Mesothelial cell of epicardium (in vitro differentiated cells): ENCODE measurements at places on chromosomes 5 and 9.
A peak's percentile ranks its signal among the peaks of the same experiment; 100 is the strongest.

GRCh38 chr5:68290847-68291246, 75.3 kb downstream of the PIK3R1 start:
- peak overlapping the region; percentile 99 for H3K27ac ChIP-seq
- no peak for DNase-seq
- peaks cover 78% of the 10 kb centered on the region for H3K4me1 ChIP-seq
- peaks cover 21% of the 10 kb centered on the region for H3K36me3 ChIP-seq
- H3K27me3 ChIP-seq = no peaks in the 10 kb centered on the region
- peak overlapping the region; percentile 95 for H3K4me3 ChIP-seq

DNA sequence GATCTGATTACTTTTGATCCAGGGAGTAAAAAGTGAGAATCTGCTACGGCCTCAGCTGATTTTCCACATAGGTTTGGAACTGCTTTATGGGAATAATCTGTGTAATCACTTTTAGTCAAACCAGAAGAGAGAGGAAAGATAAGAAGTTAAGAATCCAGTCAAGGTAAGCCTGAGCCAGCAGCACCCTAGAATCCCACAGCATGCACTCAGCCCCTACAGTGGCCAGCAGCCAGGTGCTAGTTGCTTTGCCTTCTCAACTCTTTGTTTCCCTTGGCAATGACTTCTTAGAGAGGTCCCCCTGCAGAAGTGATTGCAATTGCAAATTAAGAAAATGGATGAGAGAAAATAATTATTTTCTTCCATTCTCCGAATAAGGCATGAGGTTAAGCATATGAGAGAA, 59.7 kb upstream of the TMED7 start:
- no peak for DNase-seq
- no peaks in the 10 kb centered on the region for H3K36me3 ChIP-seq
- H3K4me1 ChIP-seq = peaks cover 19% of the 10 kb centered on the region
- no peaks in the 10 kb centered on the region for H3K27me3 ChIP-seq
- no peak overlapping the region for H3K4me3 ChIP-seq

DNA sequence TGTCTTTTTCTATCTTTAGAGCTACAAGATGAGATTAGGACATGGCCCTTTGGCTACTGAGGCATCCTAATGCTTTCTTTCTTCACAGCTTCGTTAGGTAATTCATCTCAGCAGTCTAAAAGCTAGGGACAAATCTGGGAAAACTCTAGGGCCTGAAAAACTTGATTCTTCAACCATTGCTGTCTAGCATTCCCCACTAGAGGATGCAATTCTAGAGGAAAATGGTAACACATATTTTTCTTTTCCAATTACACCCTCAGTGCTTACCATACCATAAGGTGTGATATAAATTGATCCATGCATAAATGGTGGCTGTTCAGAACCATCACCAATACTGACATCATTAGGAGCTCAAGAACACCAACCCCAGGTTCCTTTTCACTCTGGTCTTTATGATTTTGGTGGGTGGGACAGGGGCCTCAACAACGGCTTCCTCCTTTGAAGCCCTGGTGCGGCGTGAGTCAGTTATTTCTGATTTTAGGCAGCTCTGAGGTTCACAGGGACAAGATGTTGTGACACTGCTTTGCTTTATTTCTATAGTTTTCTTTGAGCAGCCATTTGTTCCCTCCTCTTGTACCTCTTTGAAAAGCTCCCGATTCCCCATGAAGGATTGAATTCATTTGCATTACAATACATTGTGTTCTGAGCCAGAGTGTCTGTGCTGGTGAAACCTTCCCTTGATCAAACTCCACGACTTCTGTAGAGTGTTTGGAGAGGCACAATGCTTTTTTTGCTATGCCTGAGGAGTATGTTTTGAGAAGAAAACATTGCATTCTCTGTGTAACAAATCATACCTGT, 526.0 kb upstream of the TRPC7 start:
- peaks cover 6% of the 10 kb centered on the region for H3K4me1 ChIP-seq
- H3K27ac ChIP-seq = no peak overlapping the region
- DNase-seq = no peak

GRCh38 chr5:156031181-156031580, 295.8 kb upstream of the SGCD start:
- no peaks in the 10 kb centered on the region for H3K4me1 ChIP-seq
- no peak for DNase-seq
- no peak overlapping the region for H3K4me3 ChIP-seq
- H3K36me3 ChIP-seq = no peaks in the 10 kb centered on the region
- no peaks in the 10 kb centered on the region for H3K27me3 ChIP-seq

- H3K4me1 ChIP-seq = peaks cover 6% of the 10 kb centered on the region
- DNase-seq = no peak
- no peak overlapping the region for H3K27ac ChIP-seq
- no peaks in the 10 kb centered on the region for H3K27me3 ChIP-seq
- no peak overlapping the region for H3K4me3 ChIP-seq
- H3K36me3 ChIP-seq = no peaks in the 10 kb centered on the region
Measured at GRCh38 chr5:11007269-11007870, 246.3 kb upstream of the DAP start.

DNA sequence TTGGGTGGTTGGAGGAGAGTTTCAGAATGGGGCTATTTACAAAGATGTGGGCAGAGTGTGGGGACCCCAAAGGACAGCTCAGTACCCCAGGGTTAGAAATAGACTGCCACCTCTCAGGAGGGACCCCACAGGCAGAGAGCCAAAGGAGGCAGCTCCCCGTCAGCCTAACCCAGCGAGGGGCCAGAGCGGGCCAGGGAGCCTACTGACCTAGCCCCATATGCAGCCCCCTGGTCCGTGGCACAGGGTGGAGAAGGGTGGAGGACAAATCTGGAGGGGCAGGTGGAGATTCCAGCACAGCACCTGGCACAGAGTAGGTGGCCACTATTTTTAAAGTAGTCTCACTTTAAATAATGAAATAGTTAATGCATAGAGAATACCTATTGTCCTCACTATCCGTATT, 67.2 kb upstream of the ANGPTL2 start:
- H3K27ac ChIP-seq = no peak overlapping the region
- no peak overlapping the region for H3K4me3 ChIP-seq
- peaks cover 18% of the 10 kb centered on the region for H3K4me1 ChIP-seq
- no peaks in the 10 kb centered on the region for H3K36me3 ChIP-seq
- no peaks in the 10 kb centered on the region for H3K27me3 ChIP-seq
